ENCODE measurements at places on chromosomes 16 and 17.

- DNase-seq = peak; percentile 71
Observed at GRCh38 chr16:1377406-1378010, 25.8 kb downstream of the GNPTG start.

DNA sequence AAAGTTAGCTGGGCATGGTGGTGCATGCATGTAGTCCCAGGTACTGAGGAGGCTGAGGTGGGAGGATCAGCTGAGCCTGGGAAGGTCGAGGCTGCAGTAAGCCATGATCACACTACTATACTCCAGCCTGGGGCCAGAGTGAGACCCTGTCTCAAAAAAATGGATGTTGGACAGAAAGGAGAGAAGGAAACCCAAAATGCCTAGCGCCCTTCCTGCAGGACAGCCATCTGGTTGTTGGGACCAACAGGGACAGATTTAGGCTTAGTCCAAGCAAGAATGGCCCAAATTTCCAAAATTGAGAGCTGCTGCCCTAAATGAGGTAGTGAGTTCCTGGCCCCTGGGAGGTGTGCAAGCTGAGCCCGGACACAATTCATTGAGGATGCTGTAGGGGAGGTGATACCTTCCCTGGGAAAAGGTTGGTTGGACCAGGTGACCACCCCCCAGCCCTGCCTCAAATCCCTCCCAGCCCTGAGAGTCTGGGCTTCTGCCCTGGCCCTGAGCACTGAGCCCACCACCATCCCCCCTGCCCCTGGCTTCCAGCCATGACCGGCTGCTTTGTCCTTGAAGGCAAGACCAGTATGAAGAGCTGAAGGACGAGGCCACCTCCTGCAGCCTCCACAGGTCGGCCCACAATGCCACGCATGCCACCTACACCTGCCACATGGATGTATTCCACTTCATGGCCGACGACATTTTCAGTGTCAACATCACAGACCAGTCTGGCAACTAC lies 35.1 kb downstream of the IL21R start:
- DNase-seq = no peak

GRCh38 chr16:155031-155398 lies 2.6 kb downstream of the HBZ start:
- no peak for DNase-seq

- peak; percentile 71 for DNase-seq
Observed at GRCh38 chr17:44385287-44386181, 3.9 kb downstream of the ITGA2B start.

GRCh38 chr17:75041656-75042280 lies 5.0 kb downstream of the ATP5PD start:
- DNase-seq = no peak

DNA sequence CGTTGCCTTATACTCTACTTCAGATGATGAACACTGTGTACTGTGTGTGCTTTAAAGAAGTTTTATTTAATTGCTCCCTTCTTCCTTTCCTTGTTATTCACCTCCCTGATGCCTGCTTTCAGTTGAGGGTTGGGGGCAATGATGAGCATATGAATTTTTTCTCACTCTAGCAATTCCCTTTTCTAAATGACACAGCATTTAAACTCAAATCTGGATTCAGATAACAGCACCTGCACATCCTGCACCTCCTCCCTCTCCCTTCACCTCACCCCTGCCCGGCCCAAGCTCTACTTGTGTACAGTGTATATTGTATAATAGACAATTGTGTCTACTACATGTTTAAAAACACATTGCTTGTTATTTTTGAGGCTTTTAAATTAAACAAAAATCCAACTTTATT lies 13.0 kb upstream of the PNPO start:
- DNase-seq = no peak

GRCh38 chr16:87926246-87927194 lies 9.8 kb downstream of the CA5A start:
- no peak for DNase-seq
